ENCODE measurements at places on chromosomes 2 and 18.

- DNase-seq: peak; percentile 59
Measured at GRCh38 chr2:32009516-32010256, 1.1 kb downstream of the MEMO1 start.

- DNase-seq: no peak
Measured at GRCh38 chr2:165872101-165872791, 78.2 kb upstream of the GALNT3 start.

DNA sequence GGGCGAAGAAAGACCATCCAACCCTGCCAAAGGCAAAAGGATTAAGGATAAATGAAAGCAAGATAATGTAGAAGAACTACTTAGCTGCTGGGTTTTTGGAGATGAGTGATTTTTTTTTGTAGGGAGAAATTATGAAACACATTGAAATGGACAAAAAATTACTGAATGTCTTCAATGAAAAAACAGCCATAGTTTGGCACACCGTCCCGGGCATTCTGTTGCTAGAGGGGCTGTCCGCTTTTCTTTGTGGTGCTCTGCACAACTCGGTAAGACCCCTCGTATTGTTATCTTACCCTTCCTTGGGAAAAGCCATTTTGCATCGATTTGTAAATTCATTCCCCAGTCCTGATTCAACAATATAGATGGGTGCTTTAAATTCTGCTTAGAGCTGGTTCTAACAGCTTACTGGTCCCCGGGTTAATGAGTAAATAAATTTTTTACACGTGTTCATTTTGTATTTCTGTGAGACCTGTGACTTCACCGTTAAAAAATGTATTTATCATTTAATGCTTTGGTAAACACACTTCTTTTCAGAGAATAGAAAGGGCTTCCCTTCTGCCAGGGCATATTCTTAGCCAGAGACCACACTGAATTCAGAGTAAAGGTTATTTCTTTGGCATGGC is 912 bp upstream of the LAPTM4A start:
- DNase-seq: peak; percentile 59

- peak; percentile 5 for DNase-seq
Measured at GRCh38 chr2:54052825-54053718, 62.3 kb upstream of the ACYP2 start.

- DNase-seq: no peak
Measured at GRCh38 chr2:207138627-207139297, 27.0 kb downstream of the KLF7 start.

GRCh38 chr2:112814278-112814677 is 22.3 kb downstream of the IL1B start:
- DNase-seq: no peak

- peak; percentile 47 for DNase-seq
Measured at GRCh38 chr18:44681076-44681970, 635 bp downstream of the SETBP1 start.

- DNase-seq: no peak
Measured at GRCh38 chr2:160687629-160688028, 194.0 kb upstream of the RBMS1 start.

- no peak for DNase-seq
Measured at GRCh38 chr2:238569507-238570195, 142.9 kb downstream of the ASB1 start.

- no peak for DNase-seq
Measured at GRCh38 chr2:147211484-147211883, 633.3 kb upstream of the ACVR2A start.

DNA sequence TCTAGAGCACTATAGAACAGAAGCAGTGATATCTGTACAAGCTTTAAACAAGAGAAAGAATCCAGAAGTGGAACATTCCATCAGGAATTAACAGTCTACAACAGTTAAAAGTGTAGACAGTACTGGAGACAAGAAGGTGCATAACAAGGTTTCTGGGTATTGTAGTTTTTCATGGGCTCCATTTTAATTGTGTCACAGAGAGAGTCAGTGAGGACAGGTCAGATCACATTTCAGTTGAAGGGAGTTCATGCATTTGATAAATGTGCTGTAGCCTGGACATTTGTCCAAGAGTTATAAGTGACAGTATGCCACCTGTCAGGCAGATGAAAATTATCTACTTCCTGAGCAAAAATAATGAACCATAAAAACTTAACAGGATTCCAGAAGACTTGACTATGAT is 328.6 kb downstream of the CNTNAP5 start:
- peak; percentile 5 for DNase-seq

GRCh38 chr18:46346213-46346612 is 242.0 kb downstream of the HAUS1 start:
- no peak for DNase-seq

DNA sequence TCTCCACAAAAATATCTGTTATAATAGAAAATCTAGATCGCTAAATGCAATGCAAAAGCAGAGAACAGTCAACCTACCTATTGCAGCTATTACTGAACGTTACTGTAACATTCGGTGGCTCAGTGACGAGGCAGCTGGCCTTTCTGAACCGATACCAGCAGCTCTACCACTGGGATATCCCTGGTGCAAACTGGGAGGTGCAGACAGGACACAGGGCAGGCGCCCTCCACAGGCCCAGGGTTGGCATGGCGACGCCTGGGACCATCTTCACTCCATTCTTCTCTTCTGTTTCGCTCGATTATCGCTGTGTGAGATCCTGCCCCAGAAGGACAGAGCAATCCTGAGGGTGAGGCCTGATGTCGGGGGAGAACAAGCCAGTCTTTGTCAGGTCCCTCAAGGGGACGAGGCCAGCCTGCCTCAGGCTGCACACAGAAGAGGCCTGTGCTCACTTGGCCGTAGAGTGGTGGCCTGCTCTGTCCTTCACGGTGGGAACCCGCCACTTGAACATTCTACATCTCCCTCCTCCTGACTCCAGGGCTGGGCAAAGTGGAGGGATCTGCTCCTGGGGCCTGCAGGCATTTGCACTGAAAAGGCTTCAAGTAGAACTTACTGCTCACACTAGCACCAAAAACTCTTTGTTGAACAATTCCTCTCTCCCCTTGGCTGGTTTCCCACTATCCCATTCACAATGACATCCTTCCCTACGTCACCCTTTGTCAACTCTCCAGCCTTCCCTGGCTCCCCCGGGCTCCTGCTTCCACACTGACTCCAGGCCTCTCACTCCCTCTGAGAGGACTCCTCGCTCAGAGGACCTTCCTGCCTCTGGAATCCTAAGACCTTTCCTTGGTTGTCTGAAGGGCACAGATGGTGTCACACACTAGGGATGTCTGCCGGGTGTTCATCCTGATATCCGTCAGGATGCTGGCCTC is 49.7 kb downstream of the CYRIA start:
- DNase-seq: no peak

- DNase-seq: no peak
Measured at GRCh38 chr2:128388499-128388941, 69.9 kb upstream of the HS6ST1 start.

DNA sequence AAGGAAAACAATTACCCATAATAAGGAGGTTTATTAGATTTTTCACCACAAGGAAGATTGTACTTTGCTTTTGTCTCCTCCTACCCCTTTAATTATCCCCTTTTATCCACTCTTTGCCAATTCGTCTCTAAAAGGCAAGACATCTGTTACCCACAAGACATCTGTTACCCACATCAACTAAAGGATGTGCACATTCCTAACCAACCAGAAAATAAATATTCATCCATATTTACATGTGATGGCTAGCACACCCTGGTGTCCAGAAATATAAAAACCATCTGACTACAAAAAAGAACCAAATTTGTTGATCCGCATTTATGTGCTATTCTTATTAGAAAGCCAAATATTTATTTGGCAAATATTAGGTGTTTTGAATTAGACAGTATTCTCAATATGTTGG is 35.7 kb downstream of the ACVR1C start:
- DNase-seq: peak; percentile 28

DNA sequence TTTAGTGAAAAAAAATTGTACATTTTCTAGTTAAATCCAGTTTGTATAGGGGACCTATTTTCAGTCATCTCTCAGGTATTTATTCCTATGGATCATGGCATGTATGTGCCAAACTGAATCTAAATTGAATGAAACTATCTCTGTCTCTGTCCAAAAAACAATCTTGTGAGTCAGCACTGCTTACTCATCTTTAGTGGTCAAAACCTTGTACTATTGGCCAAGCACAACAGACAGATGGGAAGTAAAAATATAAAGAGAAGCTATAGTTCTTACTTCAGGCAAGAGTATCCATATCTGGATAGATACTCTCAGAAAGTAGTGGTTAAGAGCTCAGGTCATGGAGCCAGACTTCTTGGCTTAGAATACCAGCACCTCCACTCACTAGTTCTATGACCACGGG is 76.0 kb upstream of the KLHL14 start:
- no peak for DNase-seq

DNA sequence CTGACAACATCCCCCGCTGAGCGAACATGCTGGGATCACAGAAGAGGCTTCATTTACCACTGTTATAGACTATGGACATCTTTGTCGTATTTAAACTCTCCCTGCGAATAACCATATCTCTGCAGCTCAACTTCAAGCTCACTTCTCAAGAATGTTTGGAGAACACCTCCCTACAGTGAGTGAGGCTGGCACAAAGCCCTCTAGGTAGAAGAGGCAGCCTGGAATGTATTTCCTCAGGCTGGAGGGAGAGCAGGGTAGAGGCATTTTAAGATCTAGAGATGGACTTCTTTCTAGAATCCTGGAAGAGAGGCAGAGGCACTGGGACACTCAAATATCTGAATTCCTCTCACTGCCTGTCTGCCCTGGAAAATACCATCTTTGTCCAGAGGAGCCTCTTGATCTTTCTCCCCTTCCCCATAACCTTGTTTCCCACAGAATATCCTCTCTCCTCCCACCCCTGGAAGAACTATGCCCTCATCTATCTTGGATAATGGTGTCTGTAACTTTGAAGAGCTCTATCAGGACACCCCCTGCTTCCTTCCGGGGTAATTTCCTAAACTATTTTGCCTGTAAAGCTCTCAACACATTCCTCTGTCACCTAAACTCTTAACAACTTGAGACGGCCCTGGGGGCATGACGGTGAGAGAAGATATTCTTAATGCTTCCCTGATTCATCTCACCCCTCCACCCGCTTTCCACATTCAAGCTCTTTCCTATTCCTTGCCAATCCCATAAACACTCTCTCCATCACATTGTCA is 2.4 kb upstream of the ANTXR1 start:
- no peak for DNase-seq

DNA sequence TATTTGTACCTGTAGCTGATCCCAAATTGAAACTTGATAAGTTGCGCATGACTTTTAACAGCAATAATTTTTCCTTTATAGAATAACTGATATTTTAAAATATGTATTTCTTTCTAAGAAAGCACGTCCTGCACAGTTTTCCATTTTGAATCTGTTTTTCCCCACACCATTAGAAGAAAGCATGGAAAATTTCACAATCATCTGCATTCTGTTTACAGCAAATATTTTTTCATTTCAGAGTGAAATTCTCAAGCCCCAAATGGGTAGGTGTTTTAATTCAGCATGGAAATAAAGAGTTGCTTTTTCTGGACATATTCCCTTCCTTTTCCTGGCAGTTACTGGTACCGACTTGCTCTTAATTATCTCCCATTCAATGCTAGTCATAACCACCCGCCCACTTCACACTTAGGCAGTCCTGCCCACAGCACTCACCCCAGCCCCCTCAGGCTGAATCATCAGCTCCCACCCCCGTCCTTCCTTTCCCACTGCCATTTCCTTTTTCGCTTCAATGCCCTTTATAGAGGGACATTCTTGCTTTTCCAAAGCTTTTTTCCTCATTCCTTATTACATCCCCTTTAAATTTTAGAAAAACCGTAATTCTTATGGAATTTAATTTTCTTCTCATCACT is 89.2 kb upstream of the GLS start:
- no peak for DNase-seq

DNA sequence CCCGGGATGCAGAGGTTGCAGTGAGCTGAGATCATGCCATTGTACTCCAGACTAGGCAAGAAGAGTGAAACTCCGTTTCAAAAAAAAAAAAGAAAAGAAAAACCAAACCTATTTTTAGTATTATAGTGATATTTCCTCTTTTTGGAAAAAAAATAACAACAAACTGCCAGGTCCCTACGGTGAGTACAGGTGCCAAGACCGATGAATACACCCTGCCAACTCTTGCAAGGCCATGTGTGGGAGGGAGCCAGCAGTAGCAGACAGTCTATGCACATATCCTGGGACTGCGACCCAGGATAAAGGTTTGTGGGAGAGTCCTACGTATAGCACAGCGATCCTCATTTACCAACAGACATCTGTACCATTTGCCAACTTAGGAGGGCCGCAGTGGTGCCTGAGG is 69.6 kb upstream of the DNMT3A start:
- no peak for DNase-seq

DNA sequence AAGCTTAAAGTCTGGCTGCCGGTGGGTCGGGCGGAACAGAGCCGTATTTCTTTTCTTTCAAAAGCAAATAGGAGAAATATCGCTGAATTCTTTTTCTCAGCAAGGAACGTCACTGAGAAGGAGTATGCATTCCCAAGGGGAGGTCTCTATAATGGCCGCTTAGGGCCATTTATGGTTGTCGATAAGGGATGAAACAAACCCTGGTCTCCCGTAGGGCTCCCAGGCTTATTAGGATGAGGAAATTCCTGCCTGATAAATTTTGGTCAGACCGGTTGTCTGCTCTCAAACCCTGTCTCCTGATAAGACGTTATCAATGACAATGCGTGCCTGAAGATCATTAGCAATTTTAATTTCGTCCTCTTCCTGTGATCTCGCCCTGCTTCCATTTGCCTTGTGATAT is 227.7 kb upstream of the ZEB2 start:
- no peak for DNase-seq

- no peak for DNase-seq
Measured at GRCh38 chr2:66306483-66306882, 128.4 kb upstream of the MEIS1 start.

DNA sequence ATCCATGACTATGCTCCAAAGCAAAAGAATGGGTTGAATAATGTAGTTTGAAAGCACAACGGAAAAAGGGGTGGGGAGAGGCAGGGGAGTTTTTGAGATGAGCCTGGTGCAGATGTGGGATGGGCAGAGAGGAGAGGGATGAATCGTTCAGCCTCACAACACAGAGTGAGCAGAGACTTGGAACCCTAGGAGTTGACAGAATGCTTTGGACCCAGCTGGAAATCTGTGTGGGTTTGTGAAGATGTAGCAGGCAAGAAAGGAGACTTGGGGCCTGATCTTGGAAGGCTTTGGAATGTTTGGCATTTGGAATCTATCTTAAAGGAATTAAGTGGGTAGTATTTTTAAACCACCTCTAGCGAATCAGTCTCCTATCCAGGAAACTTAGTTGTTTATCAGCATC is 66.0 kb upstream of the KCTD1 start:
- DNase-seq: no peak

GRCh38 chr2:11553661-11554398 is 20.0 kb downstream of the GREB1 start:
- DNase-seq: no peak

DNA sequence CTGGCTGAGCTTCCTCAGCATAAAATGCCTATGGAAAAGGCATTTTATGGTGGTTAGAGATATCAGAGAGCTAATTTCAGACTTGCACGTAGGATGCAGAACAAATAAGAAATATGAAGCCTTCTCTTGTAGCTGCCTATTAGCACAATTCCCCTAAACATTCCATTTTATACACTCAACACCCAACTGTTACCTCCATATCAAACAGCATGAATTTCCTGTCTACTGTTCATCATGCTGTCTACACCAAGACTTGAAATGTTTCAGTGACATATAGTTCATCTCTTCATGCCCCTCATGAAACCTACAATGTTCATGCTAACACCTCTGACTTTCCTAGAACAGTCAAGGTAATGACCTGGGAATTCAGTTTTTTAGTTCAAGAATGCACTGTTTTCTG is 249.9 kb downstream of the PIEZO2 start:
- no peak for DNase-seq

Measured in NCI-H82 (cell line).